Stimulated activated CD8-positive, alpha-beta memory T cell treated with anti-CD3 and anti-CD28 coated beads, Interleukin-4, amount 100 ng/mL, for 1 hour (primary cell): ENCODE measurements at places on chromosomes 4 and X.
A peak's percentile ranks its signal among the peaks of the same experiment; 100 is the strongest.

GRCh38 chr4:104494185-104494584 lies 509 bp downstream of the CXXC4 start:
- no peak for DNase-seq

DNA sequence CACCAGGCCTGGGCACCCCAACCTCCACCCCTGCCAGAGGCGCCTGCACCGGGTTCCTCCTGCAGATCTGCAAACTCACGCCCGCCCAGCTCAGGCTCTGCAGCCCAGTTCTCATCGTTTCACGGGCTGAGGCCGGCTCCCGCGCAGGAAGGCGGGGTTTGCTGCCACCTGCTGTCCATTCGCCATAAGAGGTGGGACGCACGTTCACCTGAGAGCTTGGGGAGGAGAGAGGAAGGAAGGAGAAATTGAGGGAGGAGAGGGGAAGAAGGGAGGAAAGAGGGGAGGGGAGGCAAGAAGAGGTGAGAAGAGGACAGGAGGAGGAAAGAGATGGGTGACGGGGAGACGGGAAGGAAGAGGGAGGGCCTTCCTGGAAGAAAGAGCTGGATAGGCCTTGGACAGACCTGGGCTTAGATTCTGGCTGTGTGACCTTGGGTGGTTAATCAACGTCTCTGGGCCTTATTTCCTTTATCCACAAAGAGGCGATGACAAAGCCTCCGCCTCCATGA lies 114.5 kb downstream of the ADRA2C start:
- no peak for DNase-seq

GRCh38 chr4:148203056-148203898 lies 238.9 kb downstream of the NR3C2 start:
- DNase-seq, result no peak

DNA sequence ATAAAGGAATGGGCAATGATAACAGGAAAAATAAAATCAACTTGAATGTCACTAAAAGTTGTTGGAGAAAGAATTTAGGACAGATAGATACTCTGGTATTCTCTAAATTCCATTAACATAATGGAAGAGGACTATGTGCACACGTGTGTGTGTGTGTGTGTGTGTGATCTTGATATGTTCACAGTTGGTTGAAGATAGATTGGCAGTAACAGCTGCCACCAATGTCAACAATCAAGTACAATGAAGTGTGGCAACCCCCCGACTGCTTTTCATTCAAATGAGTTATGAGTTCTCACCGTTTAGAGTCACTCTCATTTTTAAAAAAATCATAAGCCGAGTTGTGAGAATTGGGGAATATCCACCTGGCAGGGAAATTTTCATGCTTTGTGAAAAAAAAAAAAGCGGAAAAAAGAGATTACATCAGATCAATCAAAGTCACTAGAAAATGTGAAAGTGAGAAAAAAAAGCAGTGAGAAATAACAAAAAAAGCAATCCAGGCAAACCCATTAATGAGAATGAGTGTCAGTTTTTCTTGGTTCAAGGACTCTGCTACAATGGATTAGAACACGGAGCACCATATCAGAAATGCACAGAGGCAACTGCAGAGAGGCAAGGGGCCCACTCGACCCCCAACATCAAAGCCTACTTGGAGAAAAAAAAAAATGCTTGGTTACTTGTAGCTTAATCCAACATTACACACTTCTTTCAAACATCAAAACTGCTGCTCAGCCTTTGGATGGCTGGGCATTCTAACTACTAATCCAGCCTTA lies 414.9 kb upstream of the PITX2 start:
- no peak for DNase-seq

DNA sequence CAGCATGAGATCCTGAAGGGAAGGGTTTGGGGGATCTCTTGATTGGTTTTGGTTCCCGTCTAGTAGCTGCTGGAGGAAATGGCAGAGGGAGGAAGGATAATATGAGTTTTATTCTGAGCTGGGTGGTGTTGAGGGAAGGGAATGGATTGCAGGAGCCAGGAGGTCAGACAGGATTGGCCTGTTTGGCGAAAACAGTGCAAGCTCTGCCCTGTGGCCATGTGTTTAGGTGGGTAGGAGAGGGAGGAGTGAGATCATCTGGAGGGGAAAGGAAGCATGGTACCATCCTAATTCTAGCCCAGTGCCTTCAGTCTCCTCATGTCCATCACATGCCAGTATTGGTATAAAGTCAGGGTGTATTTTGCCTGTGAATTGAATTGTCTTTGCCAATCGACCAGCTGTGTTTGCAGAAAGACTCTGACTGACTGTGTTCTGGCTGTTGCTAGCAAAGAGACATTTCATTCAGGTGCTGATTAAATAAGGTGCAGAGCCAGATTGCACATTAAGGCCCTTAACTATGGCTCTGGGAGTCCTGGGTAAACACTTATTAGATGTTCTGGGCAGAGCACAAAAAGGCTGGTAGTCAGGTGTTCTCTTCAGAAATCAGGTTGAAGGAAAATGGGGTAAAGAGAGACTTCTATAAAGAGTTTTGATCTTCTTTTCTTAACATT lies 10.0 kb downstream of the TMEM164 start:
- no peak for DNase-seq

DNA sequence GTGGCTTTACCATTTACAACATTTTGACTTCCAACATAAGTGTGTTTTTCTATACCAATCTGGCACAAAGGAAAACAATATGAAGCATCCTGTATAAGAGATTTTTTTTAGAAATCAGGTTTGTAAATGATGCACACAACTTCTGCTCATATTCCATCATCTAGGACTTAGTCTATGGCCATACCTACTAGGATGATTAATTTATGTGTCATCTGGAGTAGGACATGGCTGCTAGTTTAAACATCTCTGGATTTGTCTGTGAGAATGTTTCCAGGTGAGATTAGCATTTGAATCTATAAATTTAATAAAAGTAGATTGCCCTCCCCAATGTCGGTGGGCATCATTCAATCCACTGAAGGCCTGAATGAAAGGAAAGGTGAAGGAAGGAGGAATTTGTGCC lies 682.8 kb upstream of the GRID2 start:
- DNase-seq, result no peak

- DNase-seq, result no peak
Observed at GRCh38 chr4:59135248-59135985, 2025.2 kb upstream of the IGFBP7 start.

DNA sequence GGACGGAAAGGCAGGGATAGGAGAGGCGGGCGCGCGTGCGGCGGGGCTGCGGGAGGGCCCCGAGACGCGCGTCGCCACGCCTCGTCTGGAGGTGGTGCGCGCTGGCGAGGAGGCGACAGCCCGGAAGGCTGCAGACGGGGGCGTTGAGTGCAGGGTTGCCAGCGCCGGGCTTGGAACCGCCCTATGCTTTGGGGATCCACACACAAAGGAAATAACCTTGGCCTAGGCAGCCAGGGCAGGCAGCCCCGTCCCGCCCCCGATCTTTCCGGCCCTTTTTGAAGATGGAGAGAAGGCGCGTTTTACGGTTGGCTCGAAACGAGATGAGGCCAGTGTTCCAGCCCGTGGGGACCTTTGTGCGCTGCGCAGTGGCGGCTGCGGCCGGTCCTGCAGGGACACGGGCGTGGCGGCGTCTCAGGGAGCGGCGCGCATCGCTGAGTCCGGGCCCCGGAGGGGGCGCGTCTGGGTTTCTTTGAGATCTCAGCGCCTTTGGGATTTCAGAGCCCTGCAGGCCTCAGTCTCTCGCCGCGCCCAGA lies 50.8 kb upstream of the TRIM2 start:
- peak; percentile 38 for DNase-seq

GRCh38 chr4:152699313-152699712 lies 19.5 kb upstream of the TMEM154 start:
- no peak for DNase-seq

- no peak for DNase-seq
Observed at GRCh38 chr4:183289688-183290087, 30.4 kb downstream of the CLDN22 start.

DNA sequence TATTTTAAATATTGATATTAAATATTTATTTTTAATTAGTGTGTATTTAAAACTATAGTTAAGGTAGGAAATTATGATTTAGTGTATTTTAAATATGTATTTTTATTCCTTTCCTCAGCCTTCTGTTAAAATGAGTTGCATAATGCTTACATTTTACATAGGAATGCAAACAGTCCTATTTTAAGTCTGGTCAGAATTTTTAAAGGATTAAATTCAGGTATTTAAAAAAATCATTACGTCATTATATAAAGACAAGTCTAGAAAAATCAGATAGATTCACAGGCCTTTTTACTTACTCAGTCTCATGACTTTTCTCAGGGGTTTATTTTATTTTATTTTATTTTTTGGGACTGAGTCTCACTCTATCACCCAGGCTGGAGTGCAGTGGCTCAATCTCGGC lies 50.4 kb upstream of the RPA4 start:
- DNase-seq, result no peak

DNA sequence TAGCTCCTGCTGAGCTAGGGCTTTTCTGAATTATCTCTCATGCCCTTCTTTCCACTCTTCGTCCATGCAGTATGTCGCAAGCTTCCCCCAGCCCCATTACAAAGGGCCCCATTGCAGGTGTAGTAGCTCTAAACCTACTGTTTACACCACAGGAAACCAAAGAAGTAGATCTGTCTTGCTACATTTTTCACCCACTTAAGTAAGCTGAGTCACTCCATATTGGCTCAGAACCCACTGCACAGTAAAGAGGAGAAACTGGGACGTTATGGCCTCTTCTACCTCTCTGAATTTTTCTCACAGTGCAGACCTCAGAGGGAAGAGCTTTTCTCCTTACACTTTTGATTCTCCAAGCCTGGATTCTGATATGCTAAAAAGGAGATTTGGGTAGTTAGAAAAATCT lies 200.2 kb downstream of the SMARCA1 start:
- no peak for DNase-seq

DNA sequence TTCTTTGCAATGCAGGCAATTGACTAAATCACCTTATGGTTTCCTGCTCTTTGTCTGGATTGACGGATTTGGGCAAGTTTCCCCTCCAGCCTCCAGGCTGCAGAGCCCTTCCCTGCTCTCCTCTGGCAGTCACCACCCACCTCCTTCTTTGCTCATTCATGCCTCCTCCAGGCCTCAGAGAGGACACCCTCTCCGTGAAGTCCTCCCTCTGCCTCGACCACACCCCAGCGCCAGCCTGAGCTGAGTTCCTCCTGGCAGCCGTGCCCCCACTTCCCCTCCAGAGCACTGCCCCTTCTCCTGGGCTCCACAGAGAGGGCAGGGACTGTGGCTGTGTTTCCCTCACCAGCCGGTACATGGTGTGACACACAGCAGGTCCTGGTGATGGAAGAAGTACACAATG lies 53.7 kb downstream of the DCTD start:
- DNase-seq, result no peak

DNA sequence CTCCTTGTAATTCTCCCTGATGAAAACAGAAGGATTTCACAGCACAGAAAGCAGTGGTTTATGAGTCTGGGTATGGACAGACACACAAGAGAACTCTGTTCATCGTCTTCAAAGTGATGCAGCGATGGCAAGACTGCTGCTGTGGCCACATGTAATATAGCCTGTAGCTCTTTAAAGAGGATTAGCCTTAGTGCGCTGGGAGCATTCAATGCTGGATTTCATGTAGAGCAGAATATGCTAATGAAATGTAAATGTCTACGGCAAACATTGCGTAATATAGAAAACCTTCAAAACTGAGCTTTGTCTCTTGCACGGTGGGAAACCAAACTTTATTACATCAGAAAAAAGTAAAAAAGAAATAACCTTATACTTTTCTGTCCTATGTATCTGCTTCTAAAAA lies 42.9 kb downstream of the ALPK1 start:
- DNase-seq, result no peak

GRCh38 chr4:2700031-2700430 lies 56.1 kb downstream of the TNIP2 start:
- DNase-seq, result no peak

DNA sequence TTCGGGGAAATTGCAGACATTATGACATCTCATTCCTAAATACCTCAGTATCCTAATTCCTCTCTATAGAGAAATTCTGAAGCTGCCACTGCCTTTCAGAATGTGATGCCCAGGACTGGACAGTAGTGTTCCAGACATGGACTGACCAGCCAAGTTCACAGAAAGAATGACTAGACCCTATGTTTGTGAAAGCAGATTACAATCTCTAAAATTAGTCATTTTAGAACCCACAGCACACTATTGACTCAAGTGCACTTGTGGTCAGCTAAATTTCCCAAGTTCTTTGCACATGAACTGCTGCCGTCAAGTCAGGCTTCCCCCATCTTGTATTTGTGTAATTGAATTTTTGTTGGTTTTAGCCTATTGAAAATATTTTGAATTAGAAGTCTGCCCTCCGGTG lies 81.0 kb upstream of the ESX1 start:
- DNase-seq, result no peak

DNA sequence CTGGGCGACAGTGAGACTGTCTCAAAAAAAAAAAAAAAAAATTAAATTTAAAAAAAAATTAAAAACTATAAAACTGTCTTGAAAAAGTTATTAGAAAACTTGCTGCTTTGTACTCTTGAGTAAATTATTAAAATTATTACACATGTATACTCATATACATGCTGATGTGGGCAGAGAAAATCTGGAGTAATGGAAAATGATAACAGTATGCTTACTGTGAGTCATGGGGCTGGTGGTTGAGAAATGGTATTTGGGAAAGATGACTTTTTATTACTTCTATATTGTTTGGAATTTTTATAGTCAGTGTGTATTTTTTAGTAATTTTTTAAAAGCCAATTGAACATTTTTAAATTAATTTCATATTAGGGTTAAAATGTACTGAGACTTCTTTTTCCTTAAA lies 7.5 kb downstream of the YY2 start:
- DNase-seq, result no peak

DNA sequence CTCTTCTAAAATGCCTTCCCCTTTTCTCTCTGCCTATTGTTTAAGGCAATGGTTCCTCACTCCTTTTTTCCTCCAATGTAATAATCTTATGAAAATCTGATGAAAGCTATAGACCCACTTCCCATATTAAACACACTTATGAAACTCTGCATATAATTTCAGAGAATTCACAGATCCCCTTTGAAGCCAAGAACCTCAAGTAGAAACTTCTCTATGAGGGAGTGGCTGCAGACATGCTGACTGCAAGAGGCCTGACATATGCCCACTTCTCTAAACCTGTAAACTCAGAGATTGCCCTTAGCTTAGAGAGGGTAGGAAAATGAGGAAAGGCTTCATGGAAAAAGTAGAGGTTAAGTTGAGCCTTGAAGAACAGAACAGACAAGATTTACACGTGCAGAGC lies 37.6 kb downstream of the TAB3 start:
- no peak for DNase-seq

- DNase-seq, result no peak
Observed at GRCh38 chrX:136588036-136588435, 56.0 kb downstream of the VGLL1 start.

DNA sequence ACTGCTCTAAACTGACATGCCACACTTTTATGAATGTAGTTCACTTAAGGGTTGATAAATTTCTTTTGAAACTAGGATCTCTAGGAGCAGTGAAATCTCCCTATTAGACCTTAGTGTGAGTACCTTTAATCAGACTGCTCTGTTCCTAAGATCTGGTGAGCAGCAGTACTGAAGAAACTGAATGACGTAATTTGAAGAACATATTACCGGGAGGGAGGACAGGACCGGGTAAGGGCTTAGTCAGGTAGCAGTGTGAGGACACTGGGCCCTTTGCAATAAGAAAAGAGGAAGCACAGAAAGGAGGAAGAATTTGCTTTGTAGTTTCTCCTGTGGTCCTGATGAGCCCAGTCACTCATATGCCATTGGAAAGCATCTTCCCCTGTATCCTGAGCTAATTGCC lies 255.2 kb downstream of the THOC2 start:
- DNase-seq, result no peak
